Stimulated activated CD4-positive, alpha-beta T cell treated with anti-CD3 and anti-CD28 coated beads, Interleukin-15, amount 100 ng/mL, for 24 hours (primary cell): ENCODE measurements at places on chromosomes 12 and 14.

DNA sequence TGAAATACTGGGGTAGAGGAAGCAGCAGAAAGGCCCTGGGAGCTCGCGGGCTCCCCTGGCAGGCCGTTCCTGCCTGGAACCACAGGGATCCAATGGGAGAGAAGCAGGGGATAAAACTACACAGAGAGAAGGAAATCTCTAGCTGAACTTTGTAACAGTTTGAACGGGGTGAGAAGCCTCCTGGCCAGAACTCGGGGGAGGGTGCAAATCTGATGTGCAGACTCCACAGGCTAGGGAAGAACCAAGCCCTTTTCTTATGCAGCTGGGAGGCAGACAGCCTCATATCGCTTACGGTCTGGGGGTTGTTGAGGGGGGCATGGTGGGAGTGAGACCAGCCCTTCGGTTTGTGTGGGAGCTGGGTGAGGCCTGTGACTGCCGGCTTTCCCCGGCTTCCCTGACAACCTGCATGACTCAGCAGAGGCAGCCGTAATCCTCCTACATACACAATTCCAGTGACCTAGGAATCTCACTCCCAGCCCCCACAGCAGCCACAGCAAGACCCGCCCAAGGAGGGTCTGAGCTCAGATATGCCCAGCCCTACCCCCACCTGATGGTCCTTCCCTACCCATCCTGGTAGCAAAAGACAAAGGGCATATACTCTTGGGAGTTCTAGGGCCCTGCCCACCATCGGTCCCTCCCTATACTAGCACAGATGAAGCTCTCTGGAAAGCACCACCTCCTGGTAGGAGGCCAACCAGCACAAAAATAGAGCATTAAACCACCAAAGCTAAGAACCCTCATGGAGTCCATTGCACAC, 143.0 kb downstream of the TMTC1 start:
- no peak for DNase-seq

DNA sequence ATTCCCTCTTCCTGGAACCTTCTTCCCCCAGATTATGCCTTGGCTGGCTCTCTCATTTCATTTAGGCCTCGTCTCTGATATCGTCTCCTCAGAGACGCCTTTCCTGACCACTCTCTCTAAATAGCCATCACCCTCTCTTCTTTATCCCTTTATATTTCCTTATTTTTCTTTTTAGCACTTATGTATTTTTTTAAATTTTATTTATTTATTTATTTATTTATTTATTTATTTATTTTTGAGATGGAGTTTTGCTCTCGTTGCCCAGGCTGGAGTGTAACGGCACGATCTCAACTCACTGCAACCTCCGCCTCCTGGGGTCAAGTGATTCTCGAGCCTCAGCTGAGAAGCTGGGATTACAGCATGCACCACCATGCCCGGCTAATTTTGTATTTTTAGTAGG, 8.1 kb upstream of the ATP5MC2 start:
- DNase-seq = no peak

- DNase-seq = no peak
Measured at GRCh38 chr14:59069163-59069854, 119.2 kb upstream of the DAAM1 start.

GRCh38 chr14:100131181-100131580, 28.3 kb downstream of the DEGS2 start:
- DNase-seq = no peak

GRCh38 chr12:47367912-47368537, 288.3 kb upstream of the AMIGO2 start:
- no peak for DNase-seq
